ENCODE measurements at places on chromosomes 3 and 15. TPM values are rescaled to one million over a fixed set of nuclear protein-coding genes. Genes with fewer than 3 reads are reported as not detected.

The C3orf22 gene
- not detected for total RNA-seq

The SLCO2A1 gene
- total RNA-seq: not detected

The KBTBD13 gene
- not detected for total RNA-seq

The TPRG1 gene
- total RNA-seq: 2.9 TPM

The HYAL2 gene
- total RNA-seq: 6.5 TPM

All from T-helper 1 cell treated with Interleukin-12 subunit alpha and Interleukin-12 subunit beta and Interleukin-4 antibody, amounts not matched to agents 30 ng/mL and 1 ng/mL, for 36 hours (primary cell).